ENCODE measurements at places on chromosomes 13 and 19. TPM values are rescaled to one million over a fixed set of nuclear protein-coding genes. Genes with fewer than 3 reads are reported as not detected.

GRCh38 chr13:72643311-72643989 lies 84.0 kb downstream of the MZT1 start:
- DNase-seq = peak; percentile 34

- peak; percentile 57 for DNase-seq
Observed at GRCh38 chr13:39612023-39612637, 9.1 kb upstream of the LHFPL6 start.

DNA sequence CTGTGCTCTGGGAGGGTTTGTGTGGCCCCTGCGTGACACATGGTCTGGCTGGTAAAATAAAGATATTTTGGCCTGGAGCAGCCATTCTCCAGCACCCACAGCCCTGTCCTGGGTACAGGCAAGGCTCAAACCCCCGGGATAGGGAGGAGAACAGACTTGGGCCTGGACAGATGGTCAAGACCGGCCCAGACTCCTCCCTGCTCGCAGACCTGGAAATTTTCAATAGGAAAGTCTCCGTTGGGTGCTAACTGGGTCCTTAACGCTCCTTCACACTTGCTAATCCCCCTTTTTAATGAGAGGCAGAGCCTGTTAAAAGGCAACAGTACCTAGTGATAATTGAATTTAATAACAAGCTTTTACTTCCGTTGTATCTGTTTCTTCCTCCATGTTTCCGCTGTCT lies 2.5 kb downstream of the PALM start:
- DNase-seq = no peak

GRCh38 chr19:48588670-48589401 lies 17.7 kb upstream of the SPACA4 start:
- peak; percentile 31 for DNase-seq

- no peak for DNase-seq
Observed at GRCh38 chr19:15563931-15564330, 51.1 kb upstream of the CYP4F8 start.

GRCh38 chr13:66492479-66492878 lies 737.7 kb downstream of the PCDH9 start:
- DNase-seq = no peak

CHST8 gene
- 0.58 TPM for total RNA-seq

RNF113B gene
- total RNA-seq = not detected

ZNF613 gene
- total RNA-seq = 9.3 TPM
